Right cardiac atrium (tissue), 5 donors: ENCODE measurements at places on chromosomes 3 and 15.

GRCh38 chr3:101591071-101591470, 17.1 kb downstream of the PCNP start:
- no peak for DNase-seq

- no peak for DNase-seq
Measured at GRCh38 chr15:83871808-83872559, 218.1 kb downstream of the ADAMTSL3 start.

- DNase-seq, result no peak
Measured at GRCh38 chr15:100833417-100834389, 45.9 kb upstream of the ALDH1A3 start.

GRCh38 chr3:158005391-158006100, 100.7 kb downstream of the SHOX2 start:
- DNase-seq, result no peak

DNA sequence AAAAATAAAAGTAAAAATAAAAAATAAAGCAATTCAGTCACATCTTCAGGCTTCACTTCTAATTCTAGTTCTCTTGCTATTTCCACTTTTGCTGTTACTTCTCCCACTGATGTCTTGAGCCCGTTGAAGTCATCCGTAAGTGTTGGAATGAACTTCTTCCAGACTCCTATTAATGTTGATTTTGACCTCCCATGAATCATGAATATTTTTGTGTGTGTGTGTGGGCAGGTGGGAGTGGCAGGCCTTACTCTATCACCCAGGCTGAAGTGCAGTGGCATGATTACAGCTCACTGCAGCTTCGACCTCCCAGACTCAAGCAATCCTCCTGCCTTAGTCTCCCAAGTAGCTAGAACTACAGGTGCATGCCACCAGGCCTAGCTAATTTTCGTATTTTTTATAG, 10.7 kb downstream of the USP4 start:
- DNase-seq, result no peak

GRCh38 chr3:82410366-82410765, 648.9 kb upstream of the GBE1 start:
- DNase-seq, result no peak

GRCh38 chr3:120742849-120743365, 363 bp downstream of the GTF2E1 start:
- peak; percentile 66 for DNase-seq

GRCh38 chr15:88674661-88675060, 35.8 kb downstream of the ISG20 start:
- no peak for DNase-seq

GRCh38 chr3:166488977-166489672, 651.9 kb upstream of the BCHE start:
- no peak for DNase-seq

DNA sequence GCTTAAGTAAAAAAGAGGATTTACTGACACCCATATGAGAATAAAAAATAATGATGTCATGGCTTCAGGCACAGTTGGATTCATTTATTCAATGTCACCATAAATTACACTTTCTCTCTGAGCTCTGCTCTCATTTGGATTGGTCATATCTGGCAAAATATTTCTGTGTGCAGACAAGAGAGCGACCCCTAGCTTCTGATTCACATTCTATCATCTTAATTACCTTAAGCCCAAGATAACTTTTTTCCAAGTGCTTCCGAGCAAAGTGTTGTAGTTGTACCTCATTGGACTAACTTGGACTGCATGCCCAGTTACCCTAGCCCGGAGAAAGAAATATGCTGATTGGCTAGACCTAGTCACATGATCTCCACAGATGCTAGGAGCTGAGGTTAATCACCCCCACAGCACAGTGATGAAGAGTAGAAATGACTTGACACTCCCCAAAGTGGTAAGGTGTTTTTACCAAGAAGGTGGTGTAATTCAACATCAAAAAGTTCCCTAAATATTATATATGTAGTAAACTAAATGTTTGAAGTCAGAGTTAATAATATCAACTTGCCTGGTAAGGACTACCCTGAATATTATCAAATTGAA, 552.2 kb upstream of the SUCLG2 start:
- DNase-seq, result no peak

DNA sequence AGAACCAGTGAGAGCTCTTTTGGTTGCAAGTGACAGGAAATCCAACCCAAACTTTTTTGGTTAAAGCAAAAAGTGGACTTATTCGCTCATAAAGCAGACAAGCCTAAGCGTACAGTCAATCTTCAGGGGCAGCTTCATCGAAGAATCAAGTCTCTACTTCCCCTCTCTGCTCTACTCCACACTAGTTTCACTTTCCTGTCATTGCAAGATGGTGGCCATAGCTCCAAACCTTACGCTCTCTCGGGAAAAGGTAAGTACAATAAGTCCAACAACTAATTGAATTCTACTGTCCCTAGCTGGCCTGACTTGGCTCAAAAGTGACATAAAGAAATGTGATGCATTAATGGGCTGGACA, 24.9 kb upstream of the ZNF710 start:
- DNase-seq, result no peak

DNA sequence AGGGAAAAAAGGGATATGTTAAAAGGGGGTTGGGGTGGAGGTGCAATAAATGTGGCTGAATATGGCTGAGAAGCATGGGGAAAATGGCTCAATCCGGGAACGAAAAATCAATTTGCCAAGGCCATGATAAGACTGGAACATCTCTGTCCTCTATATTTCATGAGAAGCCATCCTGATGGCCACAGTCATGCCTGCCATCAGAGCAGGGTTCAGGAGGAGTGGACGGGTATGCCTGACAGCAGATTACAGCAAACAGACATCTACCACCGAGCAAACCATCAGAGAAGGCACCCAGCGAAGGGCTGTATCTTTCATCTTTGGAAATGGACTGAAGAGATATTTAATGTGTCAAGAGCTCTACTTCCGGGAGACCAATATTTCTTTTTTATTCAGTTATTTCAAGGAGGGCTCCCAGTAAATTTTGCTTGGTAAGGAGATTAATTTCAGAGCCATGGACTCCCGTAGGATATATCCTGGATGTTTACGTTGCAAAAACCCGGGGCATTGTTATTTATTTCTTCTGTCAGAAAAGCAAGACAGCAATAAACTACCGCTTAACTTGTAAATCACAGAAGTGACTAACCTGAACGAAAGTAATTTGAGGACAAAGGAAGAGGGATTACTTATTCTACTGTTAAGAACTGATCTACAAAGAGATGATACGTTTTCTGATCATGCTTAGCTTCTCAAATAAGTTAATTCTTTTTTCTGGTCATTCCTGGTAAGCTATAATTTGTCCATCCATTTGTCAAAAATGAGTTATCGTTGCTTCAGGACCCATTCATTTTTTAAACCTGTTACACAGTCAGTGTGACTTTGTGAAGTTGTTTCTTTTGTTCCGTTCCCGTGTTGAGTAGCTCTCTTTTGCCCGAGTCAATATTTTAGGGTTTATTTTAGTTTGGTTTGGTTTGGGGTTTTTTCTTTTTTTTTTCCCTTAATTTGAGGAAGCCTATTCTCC, 80.6 kb upstream of the CHD2 start:
- no peak for DNase-seq

- no peak for DNase-seq
Measured at GRCh38 chr3:169865176-169865767, 4.5 kb downstream of the LRRC31 start.

- DNase-seq, result no peak
Measured at GRCh38 chr15:66840615-66841390, 138.8 kb downstream of the SMAD6 start.

GRCh38 chr3:114034211-114034610, 22.1 kb downstream of the CCDC191 start:
- no peak for DNase-seq

GRCh38 chr15:35141743-35142471, 56.8 kb upstream of the NANOGP8 start:
- DNase-seq, result no peak

- DNase-seq, result no peak
Measured at GRCh38 chr3:53808496-53808895, 37.7 kb downstream of the CHDH start.
